ENCODE measurements at places on chromosomes 7 and 10.

DNA sequence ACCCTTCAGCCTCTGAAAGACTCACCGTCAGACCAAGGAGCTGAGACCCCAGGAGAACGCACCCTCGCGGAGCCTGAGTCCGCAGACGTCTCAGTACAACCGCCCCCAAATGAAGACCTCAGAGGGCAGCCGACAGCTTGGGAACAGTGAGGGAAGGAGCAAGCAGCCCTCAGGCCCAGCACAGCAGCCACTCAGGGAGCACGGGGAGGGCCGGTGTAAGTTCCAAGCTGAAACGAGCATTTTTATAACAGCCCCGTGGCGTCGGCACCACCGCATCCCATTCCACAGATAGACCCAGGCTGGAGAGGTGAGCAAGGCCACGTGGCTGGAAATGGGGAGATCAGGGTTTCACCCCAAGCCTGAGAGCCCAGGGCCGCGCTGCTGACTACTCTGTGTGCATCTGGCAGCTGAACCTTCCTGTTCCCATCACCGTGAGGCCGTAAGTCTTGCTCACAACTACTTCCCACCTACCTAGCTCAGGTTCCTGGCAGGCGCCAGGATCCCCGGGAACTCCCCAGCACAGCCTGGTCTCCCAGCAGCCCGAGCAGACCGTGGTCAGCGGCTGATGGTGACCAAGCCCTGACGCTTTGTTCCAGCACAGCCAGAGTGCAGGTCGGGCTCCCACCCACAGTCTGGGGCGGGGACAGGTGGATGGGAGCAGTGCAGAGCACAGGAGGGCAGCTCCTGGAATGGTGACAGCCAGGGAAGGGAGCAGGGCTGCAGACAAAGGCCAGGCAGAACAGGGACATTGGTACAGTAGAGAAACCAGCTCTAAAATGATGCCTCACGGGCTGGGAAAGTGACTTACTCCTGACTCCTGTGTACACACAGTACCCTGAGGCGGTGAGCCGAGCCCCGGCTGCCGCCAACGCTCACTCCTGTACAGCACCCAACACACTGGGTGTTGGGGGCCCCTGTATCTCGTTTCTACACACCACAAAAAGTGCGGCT, 6.1 kb upstream of the NOM1 start:
- no peak for DNase-seq

DNA sequence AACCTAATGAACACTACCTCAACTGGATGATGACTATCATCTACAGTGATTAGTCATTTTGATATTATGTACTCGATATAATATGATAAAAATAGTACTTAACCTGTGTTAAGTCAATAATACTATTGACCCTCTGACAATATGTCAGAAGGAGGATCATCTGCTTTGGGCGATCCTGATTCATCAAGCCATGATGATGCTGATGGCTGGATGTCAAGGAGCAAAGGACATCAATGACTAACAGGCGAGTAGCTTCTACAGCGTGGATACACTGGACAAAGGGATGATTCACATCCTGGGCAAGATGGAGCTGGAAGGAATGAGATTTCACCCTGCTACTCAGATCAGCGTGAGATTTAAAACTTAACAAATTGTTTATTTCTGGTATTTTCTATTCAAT, 94.4 kb upstream of the SKAP2 start:
- DNase-seq = no peak

DNA sequence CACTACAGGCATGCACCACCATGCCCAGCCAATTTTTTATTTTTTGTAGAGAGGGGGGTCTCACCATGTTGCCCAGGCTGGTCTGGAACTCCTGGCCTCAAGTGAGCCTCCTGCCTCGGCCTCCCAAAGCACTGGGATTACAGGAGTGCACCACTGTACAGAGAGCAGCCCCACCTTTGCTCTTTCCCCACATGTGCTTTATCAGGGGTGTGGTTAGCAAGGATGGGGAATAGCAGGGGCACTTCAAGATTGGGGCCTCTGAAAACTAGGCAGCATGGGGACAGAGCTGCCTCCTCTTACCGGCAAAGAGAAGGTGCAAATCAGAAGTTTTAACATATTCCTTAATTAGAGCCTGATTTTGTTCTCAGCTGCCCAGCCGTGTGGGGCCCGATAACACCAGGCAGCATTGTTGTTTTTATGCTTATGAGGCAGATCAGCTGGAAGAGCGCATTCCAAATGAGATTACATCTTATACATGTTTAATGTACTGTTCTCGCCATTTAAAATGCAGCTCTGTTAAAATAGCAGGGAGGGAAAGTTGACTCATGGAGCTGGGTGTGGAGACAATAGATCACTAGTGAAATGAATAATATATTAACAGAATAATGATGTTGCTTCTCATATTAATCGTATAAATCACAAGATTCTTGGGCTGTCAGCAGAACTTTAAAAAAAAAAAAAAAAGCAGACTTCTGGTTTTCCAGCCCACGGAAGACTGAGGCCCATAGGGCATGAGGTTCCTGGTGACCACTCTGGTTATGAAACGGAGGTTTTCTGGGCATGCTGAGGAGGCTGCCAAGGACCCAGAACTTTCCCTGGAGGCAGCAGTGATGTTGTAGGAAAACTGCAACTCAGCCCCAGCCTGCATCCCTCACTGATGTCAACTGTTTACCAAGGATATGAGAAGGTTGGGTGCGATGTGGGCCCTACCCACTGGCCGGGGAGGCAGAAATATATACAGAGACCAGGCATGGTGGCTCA, 62.5 kb downstream of the TMEM130 start:
- DNase-seq = no peak

DNA sequence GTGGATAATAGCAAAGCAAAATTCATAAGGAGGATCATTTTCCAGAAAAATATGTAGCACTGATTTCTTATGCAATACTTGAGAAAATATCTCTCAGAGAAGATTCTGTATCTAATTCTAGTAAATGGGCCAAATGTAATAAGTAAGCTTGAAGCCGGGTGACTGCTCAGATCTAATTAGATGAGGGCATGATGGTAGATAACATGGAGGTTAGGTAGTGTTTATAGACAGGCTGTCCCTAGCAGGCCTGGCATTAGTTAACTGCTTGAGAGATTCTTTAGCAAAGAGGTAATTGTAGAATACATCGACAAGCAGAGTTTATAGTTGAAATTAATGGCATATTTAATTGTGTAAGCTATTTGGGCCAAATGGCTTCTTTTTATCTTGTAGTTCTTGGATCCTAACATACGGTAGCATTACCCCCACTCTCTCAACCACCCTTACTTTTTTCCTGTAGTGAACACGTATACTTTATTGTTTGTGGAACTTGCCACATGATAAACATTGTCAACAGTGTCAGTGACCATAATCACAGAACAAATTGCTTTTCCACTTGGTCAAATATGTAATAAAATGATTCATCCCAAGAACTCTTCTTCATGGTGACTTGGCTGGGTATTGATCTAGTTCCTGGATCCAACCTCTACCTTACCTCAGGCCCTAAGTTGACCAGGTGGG, 343.1 kb downstream of the BBS9 start:
- no peak for DNase-seq

DNA sequence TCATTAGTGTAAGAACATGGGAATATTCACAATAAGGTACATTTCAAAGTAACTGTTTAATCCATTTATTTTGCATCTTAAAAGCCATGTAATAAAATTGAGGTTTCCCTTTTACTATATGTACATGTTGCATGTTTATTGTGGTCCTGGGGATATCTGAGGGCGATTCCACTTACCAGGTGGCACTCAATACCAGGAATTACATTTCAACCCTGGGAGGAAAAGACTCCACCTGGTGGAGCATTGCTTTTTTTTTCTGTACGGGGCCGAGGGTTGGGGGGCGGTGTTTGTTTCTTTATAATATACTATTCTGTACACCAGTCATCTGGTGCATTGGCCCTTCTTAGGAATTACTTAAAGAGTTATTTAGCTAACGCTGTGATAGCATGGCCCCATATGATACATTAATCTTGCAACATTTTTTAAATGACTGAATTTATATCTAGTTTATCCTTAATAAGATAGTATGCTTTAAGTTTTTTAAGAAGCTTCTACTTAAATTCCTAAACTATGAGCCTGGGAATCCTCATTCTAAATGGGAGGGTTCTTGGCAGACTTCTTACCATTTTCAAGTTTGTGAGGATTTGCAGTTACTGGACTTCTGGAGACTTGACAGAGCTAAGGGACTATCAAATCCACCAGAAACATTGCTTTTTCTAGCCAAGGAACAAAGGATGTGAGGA, 7.2 kb upstream of the HGF start:
- DNase-seq = no peak

DNA sequence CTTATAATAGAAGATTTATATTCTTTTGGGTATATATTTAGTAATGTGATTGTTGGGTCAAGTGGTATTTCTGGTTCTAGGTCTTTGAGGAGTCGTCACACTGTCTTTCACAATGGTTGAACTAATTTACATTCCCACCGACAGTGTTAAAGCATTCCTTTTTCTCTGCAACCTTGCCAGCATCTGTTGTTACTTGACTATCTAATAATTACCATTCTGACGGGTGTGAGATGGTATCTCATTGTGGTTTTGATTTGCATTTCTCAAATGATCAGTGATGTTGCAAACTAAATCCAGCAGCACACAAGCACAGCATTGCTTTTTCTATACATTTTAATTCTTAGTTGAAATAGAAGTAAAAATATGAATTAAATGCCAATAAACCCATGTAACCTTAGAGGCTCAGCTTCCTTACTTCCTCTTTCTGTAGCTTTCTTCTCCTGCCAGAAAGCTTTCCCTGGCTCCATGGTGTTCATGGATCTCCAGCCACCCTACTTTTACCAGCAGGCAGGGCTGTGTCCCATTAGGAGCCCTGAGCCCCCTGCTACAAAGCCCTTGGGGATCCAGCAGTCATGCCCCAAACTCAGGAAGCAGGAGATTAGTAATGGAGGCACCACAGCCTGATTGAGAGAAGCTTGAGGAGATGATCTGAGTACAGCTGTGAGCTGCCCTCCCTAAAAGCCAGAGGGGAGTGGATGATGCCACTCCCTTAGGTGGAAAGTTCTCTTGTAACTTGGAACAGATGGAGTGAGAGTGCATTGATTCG, 158.6 kb downstream of the TMEM178B start:
- DNase-seq = no peak

All from activated CD8-positive, alpha-beta memory T cell treated with anti-CD3 and anti-CD28 coated beads for 48 hours (primary cell).